ENCODE measurements at places on chromosomes 7 and 10.

GRCh38 chr7:91533996-91534395 is 269.8 kb downstream of the FZD1 start:
- no peak for DNase-seq

- DNase-seq: no peak
These were observed 88.1 kb downstream of the BTAF1 start for GRCh38 chr10:92011560-92012214.

- DNase-seq: no peak
These were observed 22.7 kb upstream of the HHEX start for GRCh38 chr10:92667078-92667477.

GRCh38 chr7:29032146-29032545 is 74.0 kb upstream of the TRIL start:
- no peak for DNase-seq

DNA sequence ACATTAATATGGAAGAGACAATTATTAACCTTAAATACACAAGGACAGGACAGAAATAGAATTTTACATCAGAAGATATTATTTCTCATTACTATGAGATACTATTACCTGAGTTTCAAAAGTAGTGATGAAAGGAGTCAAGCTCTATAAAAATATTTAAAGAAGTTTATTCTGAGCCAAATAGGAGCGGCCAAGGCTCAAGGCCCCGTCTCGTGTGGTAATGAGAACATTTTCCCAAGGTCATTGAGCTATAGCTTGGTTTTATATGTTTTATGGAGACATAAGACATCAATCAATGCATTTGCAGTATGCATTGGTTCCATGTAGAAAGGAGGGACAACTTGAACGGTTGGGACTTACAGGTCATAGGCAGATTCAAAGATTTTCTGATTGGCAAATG is 29.4 kb upstream of the ZMYND11 start:
- no peak for DNase-seq

- DNase-seq: no peak
These were observed 56.6 kb downstream of the CSGALNACT2 start for GRCh38 chr10:43194859-43195258.

DNA sequence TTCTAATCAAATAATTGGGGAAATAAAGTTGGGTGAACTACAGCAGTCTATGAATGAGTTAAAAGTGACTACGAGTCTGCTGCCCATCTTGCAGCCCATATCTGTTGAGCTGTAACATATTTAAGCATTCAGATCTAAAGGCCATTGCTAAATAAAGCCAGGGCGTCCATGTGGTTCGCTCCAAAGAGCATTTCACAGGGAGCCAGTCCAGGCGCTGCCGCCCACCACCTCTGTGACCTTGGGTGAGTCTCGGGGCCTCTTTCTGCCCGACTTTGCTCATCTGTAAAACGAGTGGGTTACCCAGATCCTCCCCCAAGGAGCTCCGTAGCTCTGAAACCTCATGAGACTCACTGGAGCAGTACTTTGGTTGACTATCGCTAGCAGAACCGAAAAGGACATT is 223.1 kb downstream of the CUX1 start:
- DNase-seq: no peak

- DNase-seq: no peak
These were observed 197.0 kb upstream of the AGK start for GRCh38 chr7:141354251-141354650.

GRCh38 chr7:16904076-16904475 is 22.3 kb upstream of the AGR3 start:
- DNase-seq: no peak

GRCh38 chr7:113715981-113716856 is 202.6 kb downstream of the PPP1R3A start:
- no peak for DNase-seq

- no peak for DNase-seq
These were observed 16.5 kb downstream of the TRIL start for GRCh38 chr7:28941633-28942032.

DNA sequence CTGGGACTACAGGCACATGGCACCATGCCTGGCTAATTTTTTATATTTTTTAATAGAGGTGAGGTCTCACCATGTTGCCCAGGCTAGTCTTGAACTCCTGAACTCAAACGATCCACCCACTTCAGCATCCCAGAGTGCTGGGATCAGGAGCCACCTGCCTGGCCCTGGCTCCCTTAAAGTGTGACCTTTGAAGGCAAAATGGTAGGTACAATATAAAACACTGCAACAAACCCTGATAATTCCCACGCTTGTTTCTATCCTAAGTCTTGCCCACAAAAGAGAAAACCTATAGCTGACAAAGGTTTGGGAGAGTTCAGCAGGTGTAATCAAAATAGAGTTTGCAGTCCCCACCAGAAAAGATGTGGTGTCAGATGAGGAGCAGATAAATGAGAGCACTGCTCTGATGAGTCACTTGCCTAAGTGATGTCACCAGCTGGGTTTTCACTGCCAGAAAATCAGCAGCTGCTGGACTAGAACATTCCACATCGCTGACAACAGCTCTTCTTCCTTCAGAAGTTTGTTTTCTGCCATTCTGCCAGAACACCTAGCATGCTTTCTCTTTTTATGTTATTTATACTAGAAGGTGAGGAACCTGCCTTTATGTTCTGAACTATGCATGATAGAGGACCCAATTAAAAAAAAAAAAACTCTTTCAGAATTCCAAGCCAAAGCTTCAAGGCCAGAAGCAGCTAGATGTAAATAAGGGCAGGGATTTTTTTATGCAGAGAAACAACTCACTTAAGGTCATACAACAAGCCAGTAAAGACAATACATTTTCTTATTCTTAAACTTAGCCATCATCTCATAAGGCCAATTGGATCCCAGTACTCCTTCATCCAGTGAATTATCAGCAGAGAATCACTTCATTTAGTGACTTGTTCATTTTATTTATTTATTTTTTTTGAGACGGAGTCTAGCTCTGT is 18.0 kb downstream of the PURB start:
- DNase-seq: no peak

DNA sequence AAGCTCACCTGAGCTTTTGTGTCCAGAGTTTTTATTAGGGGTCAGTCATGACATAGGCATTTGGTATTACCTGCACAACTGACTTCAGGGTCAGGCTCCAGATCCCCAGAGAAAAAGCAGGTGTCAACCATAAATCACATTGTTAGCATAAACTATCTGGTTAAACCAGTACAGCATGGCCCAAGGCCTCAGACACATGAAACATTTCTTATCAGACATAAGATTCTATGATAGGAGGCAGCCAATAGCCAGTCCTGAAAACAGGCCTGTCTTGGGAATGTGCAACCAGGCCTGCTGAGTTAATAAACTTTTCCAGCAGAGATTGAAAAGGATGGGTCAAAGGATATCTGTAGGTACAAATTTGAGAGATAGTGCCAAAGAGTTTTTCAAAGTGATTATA is 116.1 kb downstream of the TPST1 start:
- DNase-seq: no peak

DNA sequence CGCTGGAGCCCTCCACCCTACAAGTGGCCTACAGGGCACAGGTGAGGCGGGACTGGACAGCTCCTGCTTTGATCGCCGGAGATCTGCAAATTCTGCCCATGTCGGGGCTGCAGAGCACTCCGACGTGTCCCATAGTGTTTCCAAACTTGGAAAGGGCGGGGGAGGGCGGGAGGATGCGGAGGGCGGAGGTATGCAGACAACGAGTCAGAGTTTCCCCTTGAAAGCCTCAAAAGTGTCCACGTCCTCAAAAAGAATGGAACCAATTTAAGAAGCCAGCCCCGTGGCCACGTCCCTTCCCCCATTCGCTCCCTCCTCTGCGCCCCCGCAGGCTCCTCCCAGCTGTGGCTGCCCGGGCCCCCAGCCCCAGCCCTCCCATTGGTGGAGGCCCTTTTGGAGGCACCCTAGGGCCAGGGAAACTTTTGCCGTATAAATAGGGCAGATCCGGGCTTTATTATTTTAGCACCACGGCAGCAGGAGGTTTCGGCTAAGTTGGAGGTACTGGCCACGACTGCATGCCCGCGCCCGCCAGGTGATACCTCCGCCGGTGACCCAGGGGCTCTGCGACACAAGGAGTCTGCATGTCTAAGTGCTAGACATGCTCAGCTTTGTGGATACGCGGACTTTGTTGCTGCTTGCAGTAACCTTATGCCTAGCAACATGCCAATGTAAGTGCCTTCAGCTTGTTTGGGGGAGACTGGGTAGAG is at the start of gene COL1A2:
Gene COL1A2, plus strand, starts transcription at position 459 of the 704 bp plus-strand sequence. Its CDS starts 137 bp downstream, at position 596.
- no peak for DNase-seq

Measured in activated T-cell treated with anti-CD3 and anti-CD28 coated beads for 24 hours (primary cell).